ENCODE measurements at places on chromosomes 1 and 21.

DNA sequence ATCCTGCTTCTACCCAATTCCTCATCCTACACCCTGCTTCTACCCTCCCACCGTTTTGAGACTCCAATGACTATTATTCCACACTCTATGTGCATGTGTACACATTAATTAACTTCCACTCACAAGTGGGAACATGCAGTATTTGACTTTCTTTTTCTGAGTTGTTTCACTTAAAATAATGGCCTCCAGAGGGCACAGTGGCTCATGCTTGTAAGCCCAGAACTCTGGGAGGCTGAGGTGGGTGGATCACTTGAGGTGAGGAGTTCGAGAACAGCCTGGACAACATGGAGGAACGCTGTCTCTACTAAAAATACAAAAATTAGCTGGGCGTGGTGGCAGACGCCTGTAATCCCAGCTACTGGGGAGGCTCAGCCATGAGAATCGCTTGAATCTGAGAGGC, 464.8 kb downstream of the PTBP2 start:
- no peak for DNase-seq

DNA sequence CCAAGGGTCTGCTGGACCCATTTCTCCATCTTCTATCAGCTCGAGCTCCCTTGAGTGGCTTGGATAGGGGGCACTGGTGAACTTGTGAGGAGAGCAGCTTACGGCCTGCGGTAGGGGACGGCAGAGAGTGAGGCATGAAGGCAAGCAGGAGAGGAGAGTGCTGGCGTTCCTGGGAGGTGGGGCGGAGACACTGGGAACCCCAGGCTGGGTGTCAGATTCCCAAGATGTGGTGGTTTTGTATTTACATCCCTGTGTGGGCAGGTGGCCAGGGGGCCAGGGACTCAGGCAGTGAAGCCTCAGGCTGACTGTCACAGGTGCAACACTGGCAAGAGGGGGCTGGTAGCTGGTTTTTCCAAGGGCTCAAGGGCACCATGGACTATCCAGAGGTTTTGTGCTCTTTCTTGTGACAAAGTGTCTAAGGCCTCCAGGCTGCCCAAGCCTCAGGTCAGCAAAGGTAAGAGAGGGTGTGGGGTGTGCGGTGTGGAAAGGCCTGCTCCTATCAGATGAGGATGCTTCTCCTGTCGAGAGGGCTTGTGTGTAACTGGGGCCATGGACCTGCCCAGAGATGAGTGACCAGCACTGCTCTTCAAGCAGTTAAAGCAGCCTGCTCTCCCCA, 45.1 kb upstream of the ROR1 start:
- no peak for DNase-seq

- DNase-seq: no peak
These were observed 48.6 kb upstream of the LMO4 start for GRCh38 chr1:87279966-87280535.

DNA sequence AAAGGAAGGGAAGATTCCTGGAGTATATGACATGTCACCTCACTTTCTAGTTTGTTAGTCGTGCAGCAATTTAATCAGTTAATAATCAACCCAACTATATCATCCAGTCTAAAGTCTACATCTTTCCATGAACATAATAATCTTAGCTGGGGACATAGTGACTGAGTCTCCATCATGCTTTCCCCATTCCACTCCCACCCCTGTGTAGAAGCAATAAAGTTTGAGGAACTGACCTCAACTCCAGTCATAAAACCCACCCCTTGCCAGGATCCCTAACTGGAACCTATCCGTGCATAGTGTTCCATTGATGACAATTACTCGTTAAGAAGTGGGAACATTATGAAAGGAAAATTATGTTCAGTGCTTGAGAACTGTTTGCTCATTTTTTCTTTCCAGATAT, 48.9 kb upstream of the MROH9 start:
- no peak for DNase-seq

DNA sequence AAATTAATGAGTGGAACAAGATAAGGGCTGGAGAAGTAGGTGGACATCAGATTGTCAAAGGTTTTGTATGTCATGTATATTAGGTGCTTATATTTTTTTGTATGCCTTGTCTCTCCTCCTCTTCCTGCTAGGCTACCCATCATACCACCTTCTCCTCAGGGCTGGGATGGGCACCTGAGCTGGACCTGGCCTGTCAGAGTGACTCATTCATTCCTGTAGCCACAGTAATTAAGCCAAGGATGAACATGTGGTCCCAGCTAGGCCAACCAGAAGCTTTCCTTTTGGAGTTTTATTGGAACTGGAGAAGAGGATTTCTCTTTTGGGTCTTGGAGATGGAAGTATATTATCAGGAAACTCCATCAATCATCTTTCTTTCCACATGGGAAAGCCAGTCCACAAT, 21.2 kb downstream of the PTGS2 start:
- DNase-seq: no peak

DNA sequence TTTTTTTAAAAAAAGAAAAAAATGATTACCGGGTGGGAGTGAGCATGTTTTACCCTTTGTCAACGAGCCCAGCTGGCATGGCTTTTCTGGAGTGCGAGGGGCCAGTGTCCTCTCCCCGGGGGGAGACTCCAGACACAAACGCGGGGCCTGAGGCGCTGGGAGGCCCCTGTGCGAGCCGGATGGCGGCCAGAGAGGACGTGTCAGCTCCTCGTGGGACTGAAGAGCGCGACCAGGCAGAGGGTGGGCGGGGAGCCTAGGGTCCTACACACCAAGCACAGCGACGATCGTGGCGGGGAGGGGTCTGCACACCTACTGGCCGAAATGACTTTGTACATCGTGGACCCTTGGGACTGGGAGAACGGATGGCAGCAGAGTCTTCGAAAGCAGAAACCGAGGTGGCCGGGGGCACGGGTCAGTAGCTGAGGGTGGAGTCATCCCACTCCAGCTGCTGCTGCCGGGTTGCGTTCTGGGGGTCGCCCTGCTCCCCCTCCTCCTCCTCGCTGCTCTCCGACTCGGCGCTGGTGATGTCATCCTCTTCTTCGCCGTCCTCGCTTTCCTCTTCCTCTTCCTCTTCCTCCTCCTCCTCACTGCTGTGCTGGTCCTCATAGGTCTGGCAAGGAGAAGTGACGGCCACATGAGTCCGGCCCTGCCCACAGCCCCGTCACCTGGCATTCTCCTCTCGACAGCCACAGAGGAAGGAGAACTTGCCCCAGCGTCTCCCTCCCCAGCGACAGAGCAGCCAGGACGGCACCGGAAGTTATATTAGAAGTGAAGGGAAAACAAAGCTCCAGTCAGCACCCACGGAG, 78.8 kb downstream of the PIK3CD start:
- DNase-seq: peak; percentile 39

DNA sequence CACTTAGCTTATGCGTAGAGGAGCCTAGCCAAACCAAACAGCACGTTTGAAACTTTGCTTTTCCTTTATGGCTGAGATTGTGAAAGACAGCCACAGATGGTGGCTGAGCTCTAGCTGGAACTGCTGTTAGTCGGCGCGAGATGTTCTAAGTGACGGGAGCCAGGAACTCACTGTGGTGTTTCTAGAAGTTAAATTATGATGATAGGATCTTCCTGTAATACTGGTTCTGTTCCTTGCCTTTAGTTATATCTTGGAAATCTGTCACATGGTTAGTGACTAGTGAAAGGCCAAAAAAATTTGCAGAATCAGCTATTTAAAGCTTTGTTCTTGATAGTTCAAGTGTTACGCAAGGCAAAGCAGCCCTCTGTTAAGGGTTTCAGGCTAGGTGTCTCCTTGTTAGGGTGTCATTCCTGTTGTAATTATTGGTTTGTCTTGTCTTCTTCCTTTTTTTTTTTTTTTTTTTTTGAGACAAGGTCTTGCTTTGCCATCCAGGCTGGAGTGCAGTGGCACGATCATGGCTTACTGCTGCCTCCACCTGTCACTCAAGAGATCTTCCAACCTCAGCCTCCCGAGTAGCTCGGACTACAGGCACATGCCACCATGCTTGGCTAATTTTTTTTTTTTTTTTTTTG, 22.6 kb downstream of the AK4 start:
- peak; percentile 32 for DNase-seq

GRCh38 chr1:236689713-236690569, 3.6 kb downstream of the ACTN2 start:
- DNase-seq: no peak

Data from testis (tissue), 5 donors.